NCI-H1105 (cell line): ENCODE measurements at places on chromosomes 4 and X.

- DNase-seq = no peak
Measured at GRCh38 chr4:176150356-176150682, 45.1 kb downstream of the SPATA4 start.

GRCh38 chr4:16669036-16669435 is 229.4 kb downstream of the LDB2 start:
- DNase-seq = no peak

DNA sequence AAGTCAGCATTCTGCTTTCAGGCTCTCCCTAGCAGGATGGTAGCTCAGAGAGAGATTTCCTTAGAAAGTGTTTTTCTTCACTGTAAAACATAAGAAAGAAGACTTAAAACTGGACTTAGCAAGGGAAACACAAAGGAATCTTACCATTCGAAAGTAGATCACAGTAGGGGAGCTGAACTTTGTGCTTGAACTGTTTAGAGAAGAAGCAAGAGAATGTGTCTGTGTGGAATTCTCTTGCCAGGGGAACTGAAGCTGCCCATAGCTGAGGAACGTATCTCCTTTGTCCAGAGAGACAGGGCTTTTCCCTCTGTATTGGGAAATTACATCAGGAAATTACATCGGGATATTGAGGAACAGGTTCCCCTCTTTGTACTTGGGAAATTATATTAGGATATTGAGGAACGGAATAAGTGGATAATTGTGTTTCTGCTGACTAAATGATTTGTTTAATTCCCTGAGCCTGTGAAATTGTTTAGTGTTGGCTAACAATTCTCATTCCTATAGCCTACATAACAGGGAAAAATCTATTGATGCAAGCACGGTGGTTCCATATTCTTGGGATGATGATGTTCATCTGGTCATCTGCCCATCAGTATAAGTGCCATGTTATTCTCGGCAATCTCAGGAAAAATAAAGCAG is 21.2 kb downstream of the SRD5A3 start:
- no peak for DNase-seq

- DNase-seq = no peak
Measured at GRCh38 chr4:158750379-158750778, 18.4 kb upstream of the FNIP2 start.
